ENCODE measurements at places on chromosomes 2 and 18.

- ATAC-seq, result no peak
Measured at GRCh38 chr2:150376553-150377335, 110.7 kb downstream of the RND3 start.

GRCh38 chr2:55033921-55034320 is 16.3 kb downstream of the RTN4 start:
- ATAC-seq, result no peak

- no peak for ATAC-seq
Measured at GRCh38 chr2:189574793-189575475, 5.7 kb downstream of the SLC40A1 start.

GRCh38 chr2:73921581-73921980 is 5.1 kb upstream of the DGUOK start:
- no peak for ATAC-seq

GRCh38 chr18:60188958-60189357 is 183.6 kb downstream of the MC4R start:
- ATAC-seq, result no peak

DNA sequence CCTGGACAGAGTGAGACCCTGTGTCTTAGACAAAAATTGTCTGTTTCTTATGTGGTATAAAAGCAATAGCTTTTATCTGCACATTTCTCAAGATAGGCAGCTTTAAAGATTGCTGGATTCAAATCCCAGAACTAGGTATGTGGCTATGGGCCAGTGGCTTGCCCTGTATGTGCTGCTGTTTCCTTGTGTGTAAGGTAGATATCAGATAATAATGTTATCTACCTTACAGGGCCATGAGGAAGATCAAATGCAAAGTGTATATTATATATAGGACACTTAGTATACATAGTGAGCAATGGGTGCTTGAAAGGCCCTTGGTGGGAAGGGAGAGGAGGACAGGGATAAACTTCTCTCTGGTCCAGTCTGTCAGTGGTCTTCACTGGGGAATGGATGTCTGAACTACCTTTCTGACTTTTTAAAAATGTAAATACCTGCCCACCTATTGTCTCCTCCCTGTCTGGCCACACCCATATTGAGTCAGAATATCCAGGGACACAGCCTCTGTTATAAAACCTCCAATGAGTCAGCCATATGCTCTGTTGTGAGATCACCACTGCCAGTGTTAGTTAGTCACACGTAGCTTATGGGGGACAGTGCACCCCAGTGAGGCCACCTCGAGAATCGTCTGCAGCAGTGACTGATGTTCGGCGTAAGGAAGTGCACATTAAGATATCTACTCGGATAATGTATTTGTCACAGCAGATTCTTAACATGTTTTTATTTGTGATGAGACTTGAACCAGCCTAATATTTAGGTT is 383.4 kb downstream of the PTPRM start:
- peak; percentile 83 for ATAC-seq

GRCh38 chr18:23204589-23205235 is 69.4 kb downstream of the CABLES1 start:
- ATAC-seq, result no peak

DNA sequence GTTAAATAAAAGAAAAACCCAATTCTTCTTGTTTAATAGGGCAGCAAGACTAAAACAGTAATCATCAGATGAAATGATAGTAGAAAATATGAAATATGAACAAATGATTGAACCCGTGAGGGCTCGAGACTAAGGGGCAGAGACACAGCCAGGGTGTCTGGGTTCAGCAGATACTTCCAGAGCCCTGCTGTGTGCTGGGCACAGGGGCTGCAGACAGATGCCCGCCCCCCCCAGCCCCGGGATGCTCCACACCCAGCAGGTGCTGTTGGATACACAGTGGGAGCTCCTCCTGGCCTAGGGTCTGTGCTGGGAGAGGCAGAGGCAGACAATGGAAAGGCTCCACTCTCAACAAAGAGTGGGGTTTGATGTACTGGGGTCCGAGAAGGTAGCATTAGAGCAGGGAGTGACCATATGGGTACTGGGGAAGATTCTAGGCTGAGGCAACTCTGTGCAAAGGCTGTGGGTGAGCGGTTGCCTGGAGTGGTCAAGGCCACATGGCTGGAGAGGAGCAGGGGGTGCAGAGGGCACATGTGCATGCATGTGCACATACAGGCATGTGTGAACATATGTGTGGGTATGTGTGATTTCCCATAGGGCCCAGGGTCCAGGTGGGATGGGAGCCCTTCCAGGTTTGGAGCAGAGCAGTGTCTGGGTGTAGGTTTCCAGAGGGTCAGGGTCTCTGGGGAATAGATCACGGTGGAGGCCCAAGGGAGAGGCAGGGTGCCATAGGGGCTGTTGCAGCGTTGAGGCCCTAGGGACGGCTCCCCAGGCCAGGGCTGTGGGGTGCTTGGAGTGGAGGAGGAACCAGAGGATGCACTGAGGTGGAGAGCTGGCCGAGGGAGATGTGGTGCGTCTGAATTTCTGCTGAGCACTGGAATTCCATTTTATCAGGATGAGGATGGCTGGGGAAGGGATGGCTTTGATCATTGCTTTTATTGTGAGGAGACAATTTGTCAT is 36.7 kb downstream of the LDLRAD4 start:
- no peak for ATAC-seq

GRCh38 chr18:59885579-59886163 is 14.1 kb upstream of the PMAIP1 start:
- ATAC-seq, result peak; percentile 85

GRCh38 chr2:69163109-69163508 is 150.1 kb downstream of the ANTXR1 start:
- no peak for ATAC-seq

DNA sequence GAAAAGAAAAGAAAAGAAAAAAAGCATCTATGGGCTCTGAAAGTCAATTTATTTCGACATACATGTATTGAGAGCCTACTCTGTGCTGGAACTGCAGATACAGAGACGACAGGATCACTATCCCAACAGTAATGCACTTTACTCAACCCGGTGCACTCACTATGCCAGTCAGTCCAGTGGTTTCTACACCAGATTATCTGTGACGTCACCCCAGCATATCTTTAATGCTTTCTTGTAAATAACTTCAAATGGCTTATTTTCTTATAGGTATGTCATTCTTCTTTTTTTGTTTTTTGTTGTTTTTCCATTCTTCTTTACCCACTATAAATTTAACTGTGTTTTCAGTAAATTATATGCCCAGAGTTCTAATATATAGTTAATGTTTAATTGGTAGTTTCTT is 800.0 kb upstream of the FANCL start:
- ATAC-seq, result no peak

- no peak for ATAC-seq
Measured at GRCh38 chr18:364256-364826, 96.5 kb upstream of the THOC1 start.

- ATAC-seq, result no peak
Measured at GRCh38 chr2:187982668-187983067, 309.0 kb upstream of the GULP1 start.

DNA sequence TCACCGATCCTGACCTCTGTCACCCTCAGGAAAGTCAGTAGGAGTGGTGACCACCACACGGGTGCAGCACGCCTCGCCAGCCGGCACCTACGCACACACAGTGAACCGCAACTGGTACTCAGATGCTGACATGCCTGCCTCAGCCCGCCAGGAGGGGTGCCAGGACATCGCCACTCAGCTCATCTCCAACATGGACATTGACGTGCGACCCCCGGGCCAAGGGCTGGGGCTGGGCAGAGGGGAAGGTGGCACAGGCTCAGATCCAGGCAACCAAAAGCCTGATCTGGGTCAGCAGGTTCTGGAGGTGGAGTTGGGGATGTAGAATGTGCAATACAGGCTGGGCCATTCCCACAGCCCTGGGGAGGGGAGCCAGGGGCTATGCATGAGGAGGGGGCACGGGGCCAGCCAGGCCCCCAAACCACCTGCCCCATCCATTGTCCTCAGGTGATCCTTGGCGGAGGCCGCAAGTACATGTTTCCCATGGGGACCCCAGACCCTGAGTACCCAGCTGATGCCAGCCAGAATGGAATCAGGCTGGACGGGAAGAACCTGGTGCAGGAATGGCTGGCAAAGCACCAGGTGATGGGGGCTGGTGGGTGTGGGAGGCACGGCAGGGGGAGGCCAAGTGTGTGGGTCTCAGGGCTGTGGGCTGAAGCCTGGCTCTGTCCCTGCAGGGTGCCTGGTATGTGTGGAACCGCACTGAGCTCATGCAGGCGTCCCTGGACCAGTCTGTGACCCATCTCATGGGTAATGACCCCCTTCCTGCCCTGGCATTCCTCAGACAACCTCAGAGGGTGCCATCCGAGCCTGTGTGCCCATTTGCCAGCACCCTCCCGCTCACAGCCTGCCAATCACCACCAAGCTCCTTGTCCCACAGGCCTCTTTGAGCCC is 1.4 kb downstream of the ALPI start:
- ATAC-seq, result no peak

- no peak for ATAC-seq
Measured at GRCh38 chr18:48825101-48825745, 125.5 kb downstream of the SMAD7 start.

DNA sequence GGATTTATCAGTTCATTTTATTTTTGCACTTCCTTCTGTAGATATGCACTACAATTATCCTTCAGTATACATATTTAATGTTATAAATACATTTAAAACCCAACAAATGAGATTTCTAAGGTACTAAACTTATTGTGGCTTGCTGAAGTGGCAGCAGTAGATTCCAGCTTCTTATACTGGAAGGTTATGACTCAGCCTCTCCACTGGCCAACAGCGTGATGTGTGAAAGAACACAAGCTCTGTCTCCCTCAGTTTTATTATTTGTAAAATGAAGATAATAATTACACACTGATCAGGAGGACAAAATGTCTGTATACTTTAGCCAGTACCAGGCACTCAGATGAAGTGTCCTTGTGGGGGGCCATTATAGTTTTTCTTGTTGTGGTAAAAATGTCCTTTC is 1147.1 kb downstream of the CNTNAP5 start:
- ATAC-seq, result no peak

- no peak for ATAC-seq
Measured at GRCh38 chr2:85457877-85458316, 39.4 kb downstream of the SH2D6 start.

DNA sequence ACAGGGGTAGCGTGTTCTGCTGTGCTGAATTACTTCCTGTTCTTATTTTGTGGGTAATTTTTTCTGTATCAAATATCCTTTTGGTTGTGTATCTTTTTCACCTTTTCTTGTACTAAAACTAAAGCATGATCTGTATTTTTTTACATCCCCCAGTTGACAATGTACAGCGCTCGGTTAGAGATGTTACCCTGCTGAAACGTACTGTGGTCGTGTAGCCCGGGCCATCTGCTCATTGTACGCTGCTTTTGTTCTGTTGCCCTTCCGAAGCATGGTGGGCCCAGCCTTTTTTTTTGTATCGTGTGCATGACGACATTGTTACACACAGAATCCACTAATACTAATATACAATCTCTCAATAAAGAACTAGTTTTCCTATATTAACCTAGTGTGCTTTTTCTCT is 233.1 kb downstream of the HAUS1 start:
- no peak for ATAC-seq

GRCh38 chr18:533995-534601 is 33.6 kb upstream of the COLEC12 start:
- no peak for ATAC-seq

DNA sequence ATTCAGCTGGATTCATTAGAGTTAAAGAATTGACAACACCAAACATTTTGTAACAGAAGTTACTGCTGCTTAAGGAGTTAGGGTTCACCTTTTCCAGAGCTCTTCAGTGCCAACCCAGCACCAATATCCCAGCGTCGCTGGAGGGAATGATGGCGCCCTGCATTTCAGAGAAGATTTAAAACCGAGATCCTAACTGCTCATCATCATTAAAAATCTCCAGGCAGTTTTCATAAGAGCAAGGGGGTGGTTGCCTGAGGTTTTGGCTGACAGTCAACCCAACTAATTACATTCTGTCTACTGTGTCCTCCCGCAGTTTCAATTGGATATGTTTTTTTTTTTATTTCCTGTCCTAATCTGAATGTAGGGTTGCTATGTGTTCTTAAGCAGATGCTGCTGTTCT is 509.6 kb upstream of the TCF4 start:
- ATAC-seq, result no peak

DNA sequence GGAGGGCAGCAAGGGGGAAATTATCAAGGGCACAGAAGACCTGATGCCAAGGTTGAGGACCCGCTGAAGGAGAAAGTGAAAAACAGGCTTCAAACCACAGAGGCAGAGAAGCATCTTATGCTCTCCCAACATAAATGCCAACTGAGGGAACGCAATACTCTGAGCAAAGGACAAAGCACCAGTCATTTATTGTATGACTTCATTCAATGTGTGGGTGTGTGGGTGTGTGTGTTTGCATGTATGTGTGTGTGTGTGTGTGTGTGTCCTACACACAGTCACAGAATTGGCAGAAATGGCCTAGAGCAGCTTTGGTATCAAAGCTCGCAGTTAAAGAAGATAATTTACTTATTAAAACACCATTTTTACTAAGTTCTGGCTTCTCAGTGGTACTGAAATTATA is 51.4 kb downstream of the UXS1 start:
- ATAC-seq, result no peak

DNA sequence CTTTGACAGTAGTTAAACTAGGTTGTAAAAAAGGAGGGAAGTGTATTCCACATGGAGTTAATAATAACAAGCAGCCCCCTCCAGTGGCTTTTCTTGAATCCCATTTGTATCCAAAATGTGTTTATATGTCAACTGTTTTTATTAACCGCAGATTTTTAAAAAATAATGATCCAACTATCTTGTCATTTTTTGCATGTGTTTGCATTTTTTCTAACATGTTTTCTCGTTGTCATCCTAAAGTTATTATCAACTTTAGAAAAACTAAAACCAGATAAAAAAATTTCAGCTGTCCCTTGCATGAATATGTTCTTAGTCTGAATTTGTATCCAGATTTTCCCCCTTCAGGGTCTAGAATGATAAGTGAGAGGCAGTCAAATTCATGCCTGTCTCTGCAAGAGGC is 1063.3 kb downstream of the BCL11A start:
- ATAC-seq, result no peak

GRCh38 chr2:211014376-211014775 is 458.0 kb downstream of the CPS1 start:
- no peak for ATAC-seq

GRCh38 chr2:127104166-127104660 is 2.7 kb downstream of the BIN1 start:
- no peak for ATAC-seq

Data from activated CD4-positive, CD25-positive, alpha-beta regulatory T cell treated with anti-CD3 and anti-CD28 coated beads, Interleukin-2, amount 50 U/mL, for 24 hours (primary cell).